ENCODE measurements at places on chromosomes 6 and 20. TPM values are rescaled to one million over a fixed set of nuclear protein-coding genes. Genes with fewer than 3 reads are reported as not detected.
A peak's percentile ranks its signal among the peaks of the same experiment; 100 is the strongest.

GRCh38 chr6:31190488-31190887 lies 20.0 kb upstream of the POU5F1 start:
- DNase-seq, result no peak

GRCh38 chr20:52748990-52749389 lies 223.2 kb upstream of the TSHZ2 start:
- no peak for DNase-seq

DNA sequence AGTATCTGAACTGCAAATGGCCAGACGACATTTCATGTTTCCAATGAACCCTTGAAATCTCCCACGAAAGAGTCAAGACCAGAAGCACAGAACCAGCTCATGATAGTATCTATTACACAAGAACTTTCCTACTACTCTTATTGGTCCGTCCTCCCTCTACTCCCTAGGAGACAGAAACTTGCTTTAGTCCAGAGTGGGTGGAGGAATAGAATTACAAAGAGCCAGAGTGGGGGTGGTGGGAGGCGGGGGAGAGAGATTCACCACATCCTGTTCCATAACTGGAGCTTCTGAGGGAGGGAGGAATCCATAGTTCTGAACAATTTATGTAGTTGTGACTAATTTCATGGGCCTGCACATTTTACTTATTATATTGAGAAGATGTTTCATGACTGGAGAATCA lies 18.5 kb upstream of the WFDC10A start:
- DNase-seq, result no peak

DNA sequence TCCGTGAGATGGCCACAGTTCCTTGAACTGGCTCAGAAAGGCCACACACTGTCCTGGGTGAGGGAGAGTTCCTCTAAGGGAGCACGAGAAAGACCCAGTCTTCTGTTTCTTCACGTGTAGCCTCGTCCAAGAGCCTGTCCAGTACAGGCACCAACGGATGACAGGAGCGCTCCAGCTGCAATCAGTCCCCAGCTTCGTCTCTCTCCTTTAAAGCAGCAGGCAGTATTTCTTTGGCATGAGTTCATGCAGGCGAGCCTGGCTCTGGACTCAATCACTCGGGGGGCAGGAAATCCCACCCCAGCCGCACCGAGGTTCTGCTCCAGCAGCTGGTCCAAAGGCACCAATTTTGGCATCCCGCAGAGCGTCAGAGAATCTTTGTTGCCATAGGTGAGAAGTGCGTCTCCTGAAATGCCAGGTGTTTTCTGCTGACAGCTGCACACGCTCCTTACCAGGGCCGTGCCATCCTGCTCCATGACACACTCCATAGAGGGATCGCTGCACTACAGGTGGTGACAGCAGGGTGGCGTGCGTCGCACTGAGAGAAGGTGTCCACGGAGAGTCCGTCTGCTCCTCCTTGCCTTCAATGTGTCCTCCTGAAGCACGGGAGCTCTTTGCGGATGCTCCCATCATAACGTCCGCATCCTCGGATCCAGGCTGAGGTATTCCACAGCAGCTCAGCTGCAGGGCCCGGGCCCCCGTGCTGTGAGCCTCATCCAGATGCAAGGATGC lies 59.6 kb upstream of the AFDN start:
- DNase-seq, result no peak

DNA sequence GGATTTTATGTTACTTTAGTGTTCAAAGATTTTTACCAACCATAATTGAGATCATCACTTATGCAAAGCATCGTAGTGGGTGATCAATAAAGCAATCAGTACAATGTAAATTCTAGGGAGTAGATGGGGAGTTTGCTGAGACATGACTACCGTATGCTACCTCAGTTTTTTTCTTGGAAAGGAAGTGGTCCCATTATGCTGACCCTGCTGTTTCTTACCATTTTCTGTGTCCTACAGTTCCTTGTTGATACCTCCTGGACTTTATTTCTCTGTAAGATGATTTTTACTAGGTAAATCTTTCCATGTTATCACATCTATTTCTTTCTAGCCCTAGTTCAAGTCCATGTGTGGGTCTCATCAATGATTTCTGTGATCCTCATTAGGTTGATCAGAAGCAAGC lies 19.3 kb upstream of the NKAIN2 start:
- DNase-seq, result no peak

DNA sequence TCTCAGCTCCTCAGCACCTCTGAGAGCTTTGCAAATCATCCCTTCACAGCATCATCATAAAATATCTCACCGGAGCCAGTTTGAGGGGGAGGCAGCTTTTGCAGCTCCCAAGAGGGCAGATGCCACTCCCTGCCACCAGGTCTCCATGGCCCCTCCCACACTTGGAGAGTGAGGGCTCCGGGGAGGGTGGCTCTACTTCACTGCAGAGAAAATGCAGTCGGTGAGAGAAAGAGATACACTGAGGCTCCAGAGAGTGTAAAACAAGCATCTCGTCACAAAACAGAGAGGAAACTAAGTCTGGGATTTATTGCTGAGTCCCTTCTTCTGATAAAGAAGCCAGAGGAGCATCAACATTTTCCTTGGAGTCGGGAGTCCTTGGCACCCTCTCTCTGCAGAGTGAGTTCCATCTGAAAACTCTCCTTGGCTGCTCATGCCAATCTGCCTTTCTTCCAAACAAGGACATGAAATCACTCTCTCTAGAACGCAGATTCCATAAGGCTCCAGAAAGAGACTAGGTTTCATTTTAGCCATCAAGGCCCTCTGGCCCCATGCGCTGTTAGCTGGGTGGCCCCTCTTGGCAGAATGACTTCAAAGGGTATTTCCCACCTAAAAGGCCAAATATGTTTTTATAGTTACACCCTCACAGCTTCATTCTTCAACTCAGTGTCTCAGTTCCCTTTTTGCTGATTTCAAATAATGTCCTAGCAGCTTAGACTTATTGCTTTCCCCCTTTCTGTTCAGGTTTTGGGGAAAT lies 70.6 kb upstream of the F13A1 start:
- DNase-seq, result no peak

GRCh38 chr6:17622144-17622543 lies 22.0 kb downstream of the FAM8A1 start:
- no peak for DNase-seq

DNA sequence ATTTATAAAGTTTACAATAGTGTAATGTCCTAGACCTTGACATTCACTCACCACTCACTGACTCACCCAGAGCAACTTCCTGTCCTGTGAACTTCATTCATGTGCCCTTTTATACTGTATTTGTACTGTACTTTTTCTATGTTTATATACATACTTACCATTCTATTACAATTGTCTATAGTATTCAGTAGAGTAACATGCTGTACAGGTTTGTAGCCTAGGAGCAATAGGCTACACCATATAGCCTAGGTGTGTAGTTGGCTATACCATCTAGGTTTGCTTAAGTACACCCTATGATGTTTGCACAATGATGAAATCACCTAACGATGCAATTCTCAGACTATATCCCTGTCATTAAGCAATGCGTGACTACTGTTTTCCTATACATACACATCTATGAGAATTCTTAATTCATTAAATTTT lies 17.5 kb downstream of the EDEM2 start:
- no peak for DNase-seq

DNA sequence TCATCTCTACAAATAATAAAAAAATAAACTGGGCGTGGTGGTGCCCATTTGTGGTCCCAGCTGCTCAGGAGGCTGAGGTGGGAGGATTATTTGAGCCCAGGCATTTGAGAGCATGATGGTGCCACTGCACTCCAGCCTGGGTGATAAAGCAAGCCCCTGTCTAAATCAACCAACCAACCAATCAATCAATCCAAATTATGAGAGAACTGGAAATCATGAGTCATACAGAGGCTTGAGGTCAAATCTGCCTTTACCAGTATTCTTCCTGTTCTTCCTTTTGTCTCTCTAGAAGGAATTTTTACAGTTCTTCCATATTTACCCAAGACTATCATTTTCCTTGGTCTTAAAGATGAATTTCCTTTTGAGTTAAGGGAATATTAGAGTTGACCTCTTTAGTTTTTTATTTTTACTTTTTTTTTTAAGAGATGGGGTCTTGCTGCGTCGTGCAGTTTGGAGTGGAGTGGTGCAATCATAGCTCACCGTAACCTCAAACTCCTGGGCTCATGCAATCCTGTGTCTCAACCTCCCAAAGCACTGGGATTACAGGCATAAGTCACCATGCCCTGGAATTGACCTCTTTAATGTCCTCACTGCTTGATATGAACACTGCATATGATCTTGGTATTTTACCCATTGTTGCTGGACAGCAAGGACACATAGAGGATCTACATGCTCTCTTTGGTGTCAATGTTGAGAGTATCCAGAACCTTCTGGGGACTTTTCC lies 44.1 kb upstream of the TXNDC5 start:
- no peak for DNase-seq

DNA sequence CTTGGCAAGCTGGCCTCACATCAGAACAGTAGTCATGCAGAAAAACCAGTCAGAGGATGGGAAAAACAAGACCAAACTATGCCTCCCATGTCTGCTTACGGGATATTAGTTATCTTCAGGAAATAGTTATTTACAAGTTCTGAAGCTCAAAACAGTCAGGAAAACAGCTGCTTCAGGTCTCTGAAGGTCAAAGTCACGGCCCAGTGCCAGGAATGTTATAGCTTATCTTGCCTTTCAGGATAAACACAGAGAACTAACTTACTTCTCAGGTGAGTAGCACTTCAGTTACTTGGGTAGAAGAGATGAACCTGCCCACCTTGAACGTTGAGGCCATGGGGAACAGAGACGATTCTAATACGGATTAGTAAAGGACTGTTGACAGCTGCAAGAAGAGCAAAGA lies 310.7 kb downstream of the KIF16B start:
- no peak for DNase-seq

DNA sequence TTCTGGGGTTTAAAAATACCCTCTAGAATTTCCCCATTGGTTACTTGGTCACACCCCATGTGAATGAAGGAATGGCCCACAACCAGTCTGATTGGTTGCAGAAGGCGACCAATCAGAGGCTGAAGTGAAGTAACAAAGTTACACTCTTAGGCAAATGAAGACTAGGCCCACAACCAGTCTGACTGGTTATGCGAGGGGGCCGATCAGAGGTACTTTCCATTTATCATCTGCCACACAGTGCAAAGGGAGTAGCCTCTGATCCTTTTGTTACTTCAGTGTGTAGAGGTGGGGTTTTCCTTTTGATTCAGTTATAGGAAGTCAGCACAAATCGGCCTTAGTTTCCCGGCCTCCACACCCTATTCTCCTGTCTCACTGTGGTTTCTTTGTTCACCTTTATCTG lies 61.2 kb upstream of the SGK1 start:
- DNase-seq, result peak; percentile 79

GRCh38 chr6:142446168-142446567 lies 144.4 kb downstream of the ADGRG6 start:
- DNase-seq, result no peak

GRCh38 chr6:78942446-78942845 lies 75.1 kb downstream of the IRAK1BP1 start:
- no peak for DNase-seq

GRCh38 chr6:8939615-8940014 lies 504.3 kb upstream of the SLC35B3 start:
- DNase-seq, result no peak

DNA sequence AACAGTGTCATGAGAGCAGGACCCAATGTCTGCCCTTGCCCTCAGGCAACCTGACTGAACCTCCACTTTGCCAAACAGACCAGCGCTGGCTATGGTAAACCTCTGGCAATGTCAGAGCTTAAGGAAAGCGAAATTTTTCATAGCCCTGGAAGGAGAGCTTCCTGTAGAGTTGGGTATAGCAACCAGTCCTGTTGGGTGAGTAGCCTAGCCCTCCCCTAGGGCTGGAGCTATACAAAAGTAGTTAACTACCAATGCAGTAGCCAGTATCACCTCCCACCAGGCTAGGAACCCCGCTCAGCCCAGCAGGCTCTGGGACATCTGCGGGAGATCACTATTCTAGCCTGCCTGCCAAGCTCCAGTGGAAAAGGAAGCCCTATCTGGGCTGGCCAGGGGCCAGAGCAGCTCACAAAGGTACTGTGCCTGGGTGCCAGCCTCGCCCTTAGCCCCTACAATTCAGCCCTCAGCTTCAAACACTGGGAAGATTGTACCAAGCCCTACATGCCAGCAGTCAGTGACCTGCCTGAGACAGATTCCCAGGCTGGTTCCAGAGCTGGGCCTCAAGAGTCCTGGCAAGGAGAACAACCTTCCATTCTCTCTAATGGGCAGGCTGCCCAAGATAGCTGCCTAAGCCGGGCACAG lies 7.9 kb downstream of the WFDC3 start:
- DNase-seq, result no peak

Gene LINC00237
- total RNA-seq, result not detected

Gene RSPO4
- total RNA-seq, result not detected

Gene NHLRC1
- total RNA-seq, result 4.1 TPM

Gene TNF
- total RNA-seq, result 0.36 TPM
